ENCODE measurements at places on chromosomes 13 and 19.

- DNase-seq, result no peak
Observed at GRCh38 chr13:95788100-95788463, 111.1 kb downstream of the DNAJC3 start.

DNA sequence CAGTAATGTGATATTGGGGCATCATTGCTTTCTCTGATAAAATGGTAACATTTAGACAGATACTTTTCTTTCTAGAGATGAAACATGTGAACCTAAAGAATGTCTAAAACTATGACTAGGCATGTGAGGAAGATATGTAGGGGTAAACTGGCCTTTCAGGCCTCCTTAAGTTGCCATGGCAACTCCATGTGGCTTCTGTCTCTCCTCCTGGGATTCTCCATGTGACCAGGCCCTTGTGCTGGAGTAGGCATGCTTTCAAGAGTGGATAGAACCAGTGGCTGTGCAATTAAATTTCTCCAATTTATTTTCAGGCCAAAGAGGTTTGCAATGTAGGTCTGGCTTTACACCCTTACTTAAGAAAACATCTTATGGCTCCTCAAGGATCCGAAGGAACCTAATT, 130.8 kb downstream of the OLFM4 start:
- DNase-seq, result no peak

- DNase-seq, result no peak
Observed at GRCh38 chr19:31351056-31351854, 2.0 kb upstream of the TSHZ3 start.

- DNase-seq, result no peak
Observed at GRCh38 chr13:100917011-100917410, 242.4 kb upstream of the TMTC4 start.

GRCh38 chr13:75679459-75679858, 43.3 kb downstream of the LMO7 start:
- DNase-seq, result no peak

- no peak for DNase-seq
Observed at GRCh38 chr19:4375164-4376027, 25.0 kb downstream of the SH3GL1 start.

DNA sequence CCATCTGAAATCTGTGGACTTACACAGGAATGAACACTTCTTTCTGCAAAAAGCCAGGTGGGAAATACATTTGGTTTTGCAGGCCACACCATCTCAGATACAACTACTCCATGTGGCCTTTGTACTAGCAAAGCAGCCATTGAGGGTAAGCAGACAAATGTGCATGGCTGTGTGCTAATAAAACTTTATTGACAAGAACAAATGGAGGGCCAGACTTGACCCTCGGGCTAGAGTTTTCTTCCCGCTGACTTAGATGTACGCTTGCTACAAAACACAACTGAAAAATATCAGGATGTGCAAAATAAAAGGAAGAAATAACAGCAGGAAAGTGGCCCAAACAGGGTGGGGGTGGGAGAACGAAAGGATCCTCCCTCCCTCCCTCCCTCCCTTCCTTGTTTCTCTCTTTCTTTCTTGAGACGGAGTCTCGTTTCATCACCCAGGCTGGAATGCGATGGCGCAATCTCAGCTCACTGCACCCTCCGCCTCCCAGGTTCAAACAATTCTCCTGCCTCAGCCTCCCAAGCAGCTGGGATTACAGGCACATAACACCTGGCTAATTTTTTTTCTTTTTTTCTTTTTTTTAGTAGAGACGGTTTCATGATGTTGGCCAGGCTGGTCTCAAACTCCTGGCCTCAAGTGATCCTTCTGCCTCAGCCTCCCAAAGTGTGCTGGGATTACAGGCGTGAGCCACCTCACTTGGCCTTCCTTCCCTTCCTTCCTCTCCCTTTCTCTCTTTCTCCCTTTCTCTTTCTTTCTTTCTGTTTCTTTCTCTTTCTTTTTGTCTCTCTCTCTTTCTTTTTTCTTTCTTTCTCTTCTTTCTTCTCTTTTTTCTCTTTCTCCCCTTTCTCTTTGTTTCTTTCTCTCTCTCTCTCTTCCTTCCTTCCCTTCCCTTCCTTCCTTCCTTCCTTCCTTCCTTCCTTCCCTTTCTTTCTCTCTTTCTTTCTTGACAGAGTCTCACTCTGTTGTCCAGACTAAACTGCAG, 29.3 kb downstream of the CCL25 start:
- DNase-seq, result no peak

GRCh38 chr19:3373971-3374368, 7.6 kb downstream of the NFIC start:
- no peak for DNase-seq

DNA sequence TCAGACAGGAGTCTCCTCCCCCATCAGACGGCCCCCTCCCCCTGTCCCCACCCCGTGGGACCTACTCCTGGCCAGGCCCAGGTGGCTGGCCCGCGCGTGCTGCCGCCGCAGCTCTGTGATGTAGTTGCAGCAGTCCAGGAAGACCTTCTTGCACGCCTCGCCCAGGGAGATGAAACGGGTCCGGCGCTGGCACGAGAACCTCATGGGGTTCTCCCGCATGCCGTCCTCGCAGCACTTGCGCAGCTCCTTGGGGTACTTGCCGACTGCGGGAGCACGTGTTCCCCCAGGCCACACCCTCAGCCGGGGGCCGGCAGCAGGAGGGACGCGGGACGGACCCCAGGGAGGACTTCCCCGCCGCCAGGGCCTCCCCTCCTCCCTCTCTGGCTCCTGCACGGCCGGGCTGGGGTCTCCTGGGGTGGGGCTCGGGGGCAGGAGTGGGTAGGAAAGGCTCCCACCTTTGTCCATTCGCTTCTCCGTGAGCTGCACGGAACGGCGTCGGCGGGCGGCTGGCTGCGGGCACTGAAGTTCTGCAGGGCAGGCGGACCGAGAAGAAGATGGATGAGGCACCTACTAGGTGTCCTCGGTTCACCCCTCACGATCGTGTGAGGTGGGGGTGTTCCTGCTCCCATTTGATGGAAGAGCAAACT, 13.3 kb downstream of the C3 start:
- DNase-seq, result no peak

GRCh38 chr13:77915686-77916085, 2.9 kb downstream of the EDNRB start:
- DNase-seq, result no peak

- no peak for DNase-seq
Observed at GRCh38 chr13:72782717-72783116, 784 bp downstream of the PIBF1 start.

GRCh38 chr19:13574933-13575332, 68.7 kb upstream of the CACNA1A start:
- no peak for DNase-seq

DNA sequence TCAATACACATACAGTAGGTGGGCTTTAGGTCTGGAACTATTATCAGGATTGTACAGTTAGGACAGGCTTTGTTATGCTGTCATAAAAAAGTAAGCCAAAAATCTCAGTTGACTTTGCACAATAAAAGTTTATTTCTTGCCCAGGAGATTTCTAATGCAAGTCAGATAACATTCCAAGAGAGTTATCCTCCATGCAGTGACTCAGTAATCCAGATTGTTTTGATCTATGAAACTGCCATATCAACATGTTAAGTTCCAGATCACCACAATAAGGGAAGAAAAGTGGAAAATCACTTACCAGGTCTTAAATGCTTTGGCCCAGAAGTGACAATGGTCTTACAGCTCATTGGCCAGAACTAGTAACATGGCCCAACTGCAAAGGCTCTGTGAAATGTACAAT, 636.2 kb upstream of the KLF12 start:
- no peak for DNase-seq

DNA sequence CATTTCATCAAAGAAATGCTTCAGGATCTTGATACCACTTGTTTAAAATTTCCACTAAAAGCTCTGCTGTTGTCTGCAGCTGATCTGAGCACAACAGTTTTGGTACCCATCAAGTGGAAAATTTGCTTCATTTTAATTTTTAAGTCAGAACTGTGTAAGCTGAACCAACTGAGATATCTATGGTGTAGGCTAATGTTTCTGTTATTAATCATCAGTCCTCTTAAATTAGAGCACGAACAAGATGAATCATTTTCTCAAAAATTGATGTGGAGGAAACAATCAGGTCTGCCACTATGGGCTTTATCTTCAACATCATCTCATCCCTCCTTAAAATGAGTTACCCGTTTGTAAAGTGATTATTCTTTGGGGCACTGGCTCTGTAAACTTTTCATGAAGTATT, 221.5 kb upstream of the NBEA start:
- DNase-seq, result no peak

DNA sequence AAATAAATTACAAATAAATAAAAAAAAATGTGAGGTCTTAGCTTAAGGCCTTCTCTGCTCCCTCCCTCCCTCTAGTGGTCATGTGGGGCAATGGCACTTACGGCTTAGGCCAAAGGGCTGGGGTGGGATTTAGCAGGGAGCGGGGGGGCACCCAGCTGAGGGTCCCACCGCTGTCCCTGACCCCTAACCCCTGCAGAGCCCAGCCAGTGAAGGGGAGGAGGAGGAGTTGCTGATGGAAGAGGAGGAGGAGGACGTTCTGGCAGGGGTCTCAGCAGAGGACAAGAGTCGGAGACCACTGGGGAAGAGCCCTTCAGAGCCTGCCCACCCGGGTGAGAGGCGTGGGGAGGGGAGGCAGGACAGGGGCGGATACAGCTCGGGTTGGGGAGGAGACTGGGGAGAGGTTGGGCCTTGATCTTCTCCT, 9.3 kb downstream of the MPND start:
- DNase-seq, result peak; percentile 40

GRCh38 chr19:10966809-10967208, 6.0 kb downstream of the SMARCA4 start:
- DNase-seq, result no peak

DNA sequence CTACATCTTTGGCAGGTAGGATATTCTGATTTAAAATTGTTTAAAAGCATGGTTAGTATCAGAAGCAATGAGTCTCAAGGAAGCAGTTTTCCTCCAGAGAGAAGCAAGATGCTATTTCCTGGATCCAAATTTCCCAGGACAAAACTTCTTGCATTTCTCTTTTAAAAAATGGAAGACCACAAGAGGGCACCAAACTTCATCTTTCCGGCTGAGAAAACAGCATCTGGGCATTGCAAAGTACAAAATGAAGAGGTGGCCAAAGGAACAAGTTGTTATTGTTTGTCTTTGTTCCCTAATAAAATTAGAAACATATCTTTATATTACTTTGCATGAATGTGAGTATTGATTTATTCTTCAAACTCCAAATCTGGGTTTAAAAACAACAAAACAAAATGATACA, 60.0 kb upstream of the LRCH1 start:
- DNase-seq, result peak; percentile 14

DNA sequence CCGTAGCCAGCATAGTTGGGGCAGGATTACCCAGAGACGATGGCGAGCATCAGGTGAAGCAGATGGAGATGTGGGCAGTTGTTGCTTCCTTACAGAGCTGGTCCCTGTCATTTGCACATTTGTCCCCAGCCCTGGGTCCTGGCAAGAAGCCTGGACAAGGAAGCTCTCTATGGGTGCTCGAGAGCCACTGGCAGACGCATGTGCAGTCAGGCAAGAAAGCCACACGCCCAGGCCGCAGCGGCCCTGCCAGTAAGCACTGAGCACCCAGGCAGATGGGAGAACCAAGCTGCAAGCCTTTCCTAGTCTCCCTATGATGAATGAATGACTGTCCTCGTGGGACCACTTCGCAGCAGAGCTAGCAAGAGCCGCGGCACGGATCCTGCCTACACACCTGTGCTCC, 182.8 kb downstream of the FOXO1 start:
- DNase-seq, result no peak

DNA sequence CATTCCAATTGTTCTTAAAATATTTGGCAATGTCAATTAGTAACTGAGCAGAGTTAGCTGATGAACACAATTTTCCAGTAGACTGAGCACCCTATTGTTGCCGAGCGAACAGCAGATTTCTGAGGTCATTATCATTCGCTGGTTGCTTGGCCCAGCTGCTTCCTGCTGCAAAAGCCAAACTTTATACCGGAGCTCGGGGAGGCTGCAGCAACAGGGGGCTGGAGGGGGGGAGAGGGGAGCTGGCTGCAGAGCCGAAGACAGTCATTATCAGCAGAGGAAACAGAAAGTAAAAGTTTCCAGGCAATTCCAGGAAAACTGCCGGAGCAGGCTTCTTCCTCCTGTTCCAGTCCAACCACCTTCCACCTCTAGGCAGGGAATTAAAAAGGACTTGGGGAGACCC, 77.9 kb downstream of the ZNF536 start:
- no peak for DNase-seq

- DNase-seq, result no peak
Observed at GRCh38 chr19:42032431-42032830, 37.6 kb downstream of the GRIK5 start.

- DNase-seq, result no peak
Observed at GRCh38 chr13:48393698-48394085, 19.2 kb downstream of the LPAR6 start.

Measured in CD14-positive monocyte (primary cell).